ENCODE measurements at places on chromosomes 1 and 21. TPM values are rescaled to one million over a fixed set of nuclear protein-coding genes. Genes with fewer than 3 reads are reported as not detected.

The UBIAD1 gene
- 9.6 TPM for total RNA-seq

The PTGFR gene
- total RNA-seq: 0.08 TPM

The COL11A1 gene
- 12.1 TPM for total RNA-seq

The ADAMTSL4 gene
- 18.4 TPM for total RNA-seq

The FGR gene
- not detected for total RNA-seq

The CAP1 gene
- 530 TPM for total RNA-seq

The CRABP2 gene
- total RNA-seq: 7.6 TPM

The SAMD13 gene
- total RNA-seq: 0.87 TPM

The NCF2 gene
- 1.5 TPM for total RNA-seq

The BCAN gene
- not detected for total RNA-seq

The ANKRD45 gene
- not detected for total RNA-seq

The UTS2 gene
- total RNA-seq: not detected

The LHX4 gene
- total RNA-seq: not detected

The LAMC2 gene
- 1,739 TPM for total RNA-seq

The MYOM3 gene
- total RNA-seq: 0.38 TPM

The AUNIP gene
- total RNA-seq: 5.2 TPM

The C1orf87 gene
- total RNA-seq: 0.94 TPM

The SH2D1B gene
- not detected for total RNA-seq

Data from hair follicular keratinocyte (primary cell).